ENCODE measurements at places on chromosomes 3 and 15.

DNA sequence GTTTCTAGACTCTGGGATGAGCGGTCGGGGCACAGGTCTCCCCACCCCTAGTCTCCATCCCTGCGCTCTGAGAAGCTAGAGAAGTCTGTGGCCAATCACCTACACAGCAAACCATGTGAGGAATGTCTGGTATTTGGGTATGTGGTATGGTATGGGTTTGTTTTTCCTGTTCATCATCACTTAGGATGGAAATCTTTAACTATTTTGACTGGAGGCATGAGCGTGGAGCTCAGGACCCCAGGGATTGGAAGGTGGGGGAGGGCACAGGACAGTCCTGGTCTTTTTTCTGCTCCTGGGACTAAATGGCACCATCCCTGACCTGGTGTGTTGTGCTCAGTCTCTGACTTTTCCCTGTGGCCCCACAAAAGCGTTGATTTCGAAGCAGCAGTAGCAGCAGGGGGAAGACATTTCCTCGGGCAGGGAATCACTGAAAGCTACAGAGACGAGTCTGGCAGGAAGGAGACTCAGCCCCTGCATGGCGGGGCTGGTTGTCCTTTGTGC, 191.7 kb upstream of the TPM1 start:
- DNase-seq: no peak

- DNase-seq: no peak
These were observed 3.0 kb downstream of the ISL2 start for GRCh38 chr15:76339305-76340197.

GRCh38 chr3:108736821-108737220, 20.4 kb downstream of the RETNLB start:
- DNase-seq: no peak

DNA sequence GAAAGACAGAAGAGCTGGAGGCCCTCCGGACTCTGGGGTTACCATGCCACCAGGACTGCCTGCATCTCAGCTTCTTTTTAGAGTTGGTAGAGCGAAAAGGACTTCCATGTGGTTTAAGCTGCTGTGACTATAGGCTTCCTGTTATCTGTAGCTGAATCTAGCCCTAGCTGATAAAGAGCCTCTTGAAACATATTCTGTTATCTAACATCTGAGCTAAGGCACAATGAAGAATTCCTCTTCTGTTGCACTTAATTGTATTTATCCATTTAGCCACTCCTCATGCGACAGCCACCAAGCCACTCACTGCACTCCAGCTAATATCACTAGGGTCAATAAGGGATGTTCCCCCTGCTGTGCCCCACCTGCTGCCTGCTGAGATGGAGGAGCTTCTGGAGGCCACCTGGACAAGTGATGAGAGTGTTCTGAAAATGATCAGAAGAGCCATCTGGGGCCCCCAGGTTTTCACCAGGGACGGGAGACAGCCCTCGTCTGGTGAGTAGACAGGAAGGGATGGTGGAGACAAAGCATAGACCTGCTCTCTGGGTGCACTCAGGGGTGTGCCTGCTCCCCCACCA, 94.6 kb upstream of the PLXNA1 start:
- peak; percentile 71 for DNase-seq

DNA sequence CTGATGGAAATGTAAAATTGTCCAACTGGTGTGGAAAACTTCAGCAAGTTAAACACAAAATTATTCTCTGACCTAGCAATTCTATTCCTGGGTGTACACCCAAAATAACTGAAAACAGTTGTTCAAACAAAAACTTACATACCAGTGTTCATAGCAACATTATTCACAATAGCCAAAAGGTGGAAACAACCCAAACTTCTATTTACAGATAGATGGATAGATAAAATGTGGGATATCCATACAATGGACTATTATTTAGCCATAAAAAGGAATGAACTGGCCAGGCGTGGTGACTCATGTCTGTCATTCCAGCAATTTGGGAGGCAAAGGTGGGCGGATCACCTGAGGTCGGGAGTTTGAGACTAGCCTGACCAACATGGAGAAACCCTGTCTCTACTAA, 6.9 kb upstream of the VWA5B2 start:
- no peak for DNase-seq

DNA sequence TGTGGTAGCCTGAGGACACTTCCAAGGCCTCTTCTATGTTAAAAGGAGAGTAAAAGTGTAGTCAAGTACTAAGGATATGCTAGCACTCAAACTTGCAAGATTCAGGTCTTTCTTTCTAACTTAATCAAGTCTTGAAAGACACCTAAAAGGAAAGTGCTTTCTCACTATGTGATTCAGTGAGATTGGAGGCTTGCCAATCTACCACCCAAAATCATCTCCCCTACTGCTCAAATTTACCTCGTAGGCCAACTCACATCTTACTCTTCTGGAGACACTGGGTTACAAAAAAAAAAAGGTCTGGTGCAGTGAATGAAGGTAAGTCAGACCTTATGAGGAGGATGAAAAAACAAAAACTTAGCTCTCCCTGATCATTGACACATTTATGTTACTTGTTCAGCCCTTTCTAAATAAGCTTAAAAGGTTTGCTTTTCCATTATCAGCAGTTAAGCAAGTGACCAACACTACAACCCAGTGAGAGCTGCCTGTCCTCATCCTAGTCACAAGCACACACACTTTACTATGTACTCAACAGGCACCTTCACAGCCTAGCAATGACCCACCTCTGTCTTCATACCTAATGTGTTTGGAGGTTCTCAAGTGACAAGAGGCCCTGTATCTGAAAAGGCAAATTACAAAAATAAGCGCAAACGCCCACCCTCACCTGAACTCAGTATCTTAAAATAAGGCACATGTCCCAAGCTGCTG, 19.6 kb downstream of the SUMF1 start:
- DNase-seq: no peak

GRCh38 chr3:63727233-63727632, 74.8 kb downstream of the SNTN start:
- no peak for DNase-seq
